ENCODE measurements at places on chromosomes 3 and 15. TPM values are rescaled to one million over a fixed set of nuclear protein-coding genes. Genes with fewer than 3 reads are reported as not detected.

DNA sequence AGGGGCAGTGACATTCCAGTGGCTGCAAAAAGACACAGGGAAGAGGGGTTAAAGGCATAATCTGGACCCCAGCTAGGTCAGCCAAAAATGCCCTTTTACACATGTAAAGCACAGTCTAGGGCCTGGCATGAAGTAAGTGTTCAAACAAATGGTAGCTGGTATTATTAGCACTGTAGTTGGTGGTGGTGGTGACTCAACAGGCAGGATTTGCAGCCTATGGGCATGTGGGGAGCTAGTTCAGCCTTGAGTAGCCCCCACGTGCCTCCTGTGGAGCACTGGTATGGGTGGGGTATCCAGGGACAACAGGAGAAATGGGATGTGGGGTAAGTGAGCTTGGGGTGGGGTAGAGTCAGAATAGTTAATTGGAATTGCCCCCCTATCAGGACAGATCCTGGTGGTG lies 27.6 kb downstream of the DNASE1L3 start:
- no peak for DNase-seq

DNA sequence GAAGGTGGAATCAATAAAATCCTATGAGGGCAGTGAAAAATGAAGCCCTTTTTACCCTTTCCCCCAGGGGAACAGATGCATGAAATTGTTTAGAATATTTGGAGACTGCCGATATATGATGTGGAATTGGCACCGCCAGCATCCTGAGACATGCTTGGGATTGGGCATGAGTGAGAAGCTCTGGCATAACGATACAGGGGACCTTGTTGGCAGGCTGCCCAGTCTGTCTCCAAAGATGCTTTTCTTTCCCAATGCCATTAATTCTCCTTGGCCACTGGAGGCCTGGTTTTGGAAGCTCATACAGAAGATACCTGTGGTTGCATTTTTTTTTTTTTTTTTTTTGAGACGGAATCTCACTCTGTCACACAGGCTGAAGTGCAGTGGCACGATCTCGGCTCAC lies 800.6 kb upstream of the LMCD1 start:
- no peak for DNase-seq

DOCK3 gene
- 0.67 TPM for polyA plus RNA-seq

DNA sequence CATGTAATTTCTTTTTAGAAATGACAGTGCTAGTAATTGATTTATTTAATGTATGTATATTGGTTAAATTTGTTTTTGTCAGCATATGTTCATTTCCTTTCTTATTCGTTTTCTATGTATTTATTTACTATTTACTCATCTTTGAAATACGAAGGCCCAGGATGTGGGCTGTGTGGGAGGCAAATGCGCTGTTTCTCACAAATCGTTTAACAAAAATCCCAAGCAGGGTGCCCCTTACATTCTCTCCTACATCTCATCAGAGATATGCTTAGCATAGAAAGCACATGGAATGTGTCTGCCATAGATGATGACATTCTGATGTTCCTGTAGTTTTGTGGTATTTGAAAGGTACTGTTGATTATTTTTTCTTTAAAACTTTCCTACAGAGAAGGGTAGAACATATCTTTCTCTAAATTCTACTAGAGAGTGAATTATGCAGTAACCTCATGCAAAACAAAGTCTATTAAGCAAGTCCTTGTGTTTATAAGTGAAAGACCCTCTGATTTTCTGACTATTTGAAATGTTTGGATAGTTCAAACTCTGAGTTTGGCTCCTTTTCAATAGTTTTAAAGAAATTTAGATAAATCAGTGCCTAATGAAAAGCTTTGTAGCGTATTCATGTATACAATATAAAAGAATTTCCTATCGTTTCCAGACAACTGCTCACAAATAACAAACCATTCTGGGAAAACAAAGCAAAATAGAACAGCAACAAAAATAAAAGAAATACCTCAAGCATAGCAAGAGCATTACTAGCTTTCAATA lies 111.1 kb upstream of the VGLL3 start:
- no peak for DNase-seq

GRCh38 chr3:60758831-60759230 lies 492.4 kb downstream of the FHIT start:
- DNase-seq, result no peak

GRCh38 chr3:3170998-3171397 lies 8.5 kb downstream of the CRBN start:
- DNase-seq, result no peak

DNA sequence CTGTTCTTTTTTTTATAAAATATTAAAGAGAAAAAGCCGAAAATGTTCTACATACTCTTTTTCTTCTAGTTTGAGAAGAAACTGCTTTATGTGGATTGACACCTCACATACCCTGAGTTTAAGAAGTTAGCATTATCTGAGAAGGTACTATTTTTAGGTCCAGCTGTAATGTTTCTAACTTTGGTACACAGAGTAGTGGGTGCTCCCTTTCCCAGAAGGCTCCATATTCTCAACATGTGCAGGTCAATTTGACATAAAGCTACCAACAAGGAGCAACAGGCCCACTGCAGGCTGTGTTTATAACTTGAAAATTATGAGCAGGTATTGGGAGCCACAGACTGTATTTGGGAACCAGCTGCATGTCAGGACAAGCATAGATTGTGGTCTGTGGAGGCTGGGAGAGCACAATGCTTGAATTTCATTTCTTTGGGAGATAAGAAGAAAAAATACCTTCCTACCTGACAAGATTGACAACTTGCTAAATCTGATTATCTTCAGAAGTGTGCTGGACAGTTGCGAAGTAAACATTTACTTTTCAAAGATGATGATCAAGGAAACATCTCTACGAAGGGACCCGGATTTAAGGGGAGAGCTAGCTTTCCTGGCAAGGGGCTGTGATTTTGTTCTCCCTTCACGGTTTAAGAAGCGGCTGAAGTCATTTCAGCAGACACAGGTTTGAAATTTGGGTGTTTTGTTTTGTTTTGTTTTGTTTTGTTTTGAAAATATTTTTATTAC lies 57.2 kb downstream of the PPP2R3A start:
- no peak for DNase-seq

TAGLN3 gene
- polyA plus RNA-seq, result not detected

GRCh38 chr3:42691816-42692666 lies 6.7 kb downstream of the KLHL40 start:
- no peak for DNase-seq

GRCh38 chr3:14152233-14152962 lies 26.0 kb downstream of the XPC start:
- no peak for DNase-seq

CHL1 gene
- 28.2 TPM for polyA plus RNA-seq

WDR72 gene
- 0.04 TPM for polyA plus RNA-seq

- no peak for DNase-seq
Measured at GRCh38 chr3:101725194-101725889, 928 bp downstream of the CEP97 start.

DNA sequence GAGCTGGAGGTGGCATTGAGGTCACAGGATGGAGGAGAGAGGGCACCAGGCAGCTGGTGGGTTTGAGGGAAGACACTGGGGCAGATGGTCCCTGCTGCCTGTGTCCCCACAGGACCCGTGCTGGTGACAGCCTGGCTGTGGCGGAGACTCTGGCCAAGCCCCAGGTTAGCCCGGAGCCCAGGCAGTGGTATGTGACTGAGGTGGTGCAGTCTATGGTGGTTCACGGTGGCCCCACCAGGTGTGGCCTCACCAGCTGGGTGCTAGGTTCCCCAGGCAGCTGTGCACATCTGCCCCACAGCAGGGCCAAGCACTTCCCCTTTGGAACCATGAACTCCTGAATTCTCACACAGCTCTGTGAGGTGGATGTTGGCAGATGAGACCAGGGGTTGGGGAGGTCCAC lies 15.4 kb downstream of the PLXNA1 start:
- DNase-seq, result no peak

CA12 gene
- polyA plus RNA-seq, result 0.16 TPM

DNA sequence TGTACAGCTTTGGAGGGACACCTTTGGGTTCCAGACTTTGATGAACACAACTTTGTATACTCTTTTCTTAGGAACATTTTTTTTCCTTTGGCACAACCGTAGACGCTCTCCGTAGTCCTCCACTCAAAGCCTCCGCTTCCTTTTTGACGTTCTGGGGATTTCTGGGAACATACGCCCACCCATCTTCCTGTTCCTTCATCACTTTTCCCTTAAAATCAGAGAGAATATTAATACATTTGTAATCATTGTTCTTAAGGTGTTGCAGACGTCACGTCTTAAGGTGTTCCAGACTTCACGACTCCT lies 405 bp upstream of the SPG21 start:
- DNase-seq, result no peak
